Activated CD8-positive, alpha-beta T cell treated with anti-CD3 and anti-CD28 coated beads for 36 hours (primary cell): ENCODE measurements at places on chromosomes 2 and 18. TPM values are rescaled to one million over a fixed set of nuclear protein-coding genes. Genes with fewer than 3 reads are reported as not detected.

Gene PAX3
- total RNA-seq = not detected

Gene HMSD
- 1.4 TPM for total RNA-seq

Gene CPS1
- total RNA-seq = 3.2 TPM

Gene AFF3
- 3.5 TPM for total RNA-seq

Gene RAX
- not detected for total RNA-seq

Gene TTC39C
- 37.9 TPM for total RNA-seq

Gene ADRA2B
- 0.29 TPM for total RNA-seq

DNA sequence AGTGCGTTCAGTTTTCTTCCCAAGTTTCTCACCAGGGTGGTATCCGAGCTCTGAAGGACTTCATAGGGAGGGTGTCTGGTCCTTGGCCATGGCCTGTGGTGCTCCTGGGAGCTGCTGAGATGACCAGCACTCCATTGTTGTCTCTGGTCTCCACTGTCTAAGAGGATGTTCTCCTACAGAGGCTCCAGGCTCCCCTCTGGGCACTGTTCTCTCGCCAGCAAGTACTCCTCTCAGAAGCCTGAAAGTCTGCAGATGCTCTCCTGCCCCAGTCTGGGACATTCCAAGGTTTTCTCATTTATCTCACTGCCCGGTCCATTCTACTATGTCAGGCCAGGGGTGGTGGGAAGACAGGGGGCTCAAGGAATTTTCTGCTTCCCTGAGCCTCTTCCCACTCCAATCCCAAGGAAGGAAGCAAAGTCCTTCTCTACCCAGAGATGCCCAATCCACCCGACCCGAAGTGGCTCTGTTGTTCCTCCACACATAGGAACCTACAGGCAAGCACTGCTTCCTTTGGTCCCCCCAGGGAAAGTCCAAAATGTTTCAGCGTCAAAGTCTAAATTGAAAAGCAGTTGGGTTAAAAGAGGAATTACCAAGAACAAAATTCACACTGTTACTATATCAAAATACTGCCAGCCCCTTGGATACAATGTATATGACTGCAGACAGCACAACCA is 110.5 kb downstream of the GYPC start:
- peaks cover 46% of the 10 kb centered on the region for H3K4me1 ChIP-seq
- H3K36me3 ChIP-seq = no peaks in the 10 kb centered on the region
- no peak overlapping the region for H3K4me3 ChIP-seq
- H3K27ac ChIP-seq = no peak overlapping the region
- H3K27me3 ChIP-seq = no peaks in the 10 kb centered on the region
- no peak for DNase-seq

DNA sequence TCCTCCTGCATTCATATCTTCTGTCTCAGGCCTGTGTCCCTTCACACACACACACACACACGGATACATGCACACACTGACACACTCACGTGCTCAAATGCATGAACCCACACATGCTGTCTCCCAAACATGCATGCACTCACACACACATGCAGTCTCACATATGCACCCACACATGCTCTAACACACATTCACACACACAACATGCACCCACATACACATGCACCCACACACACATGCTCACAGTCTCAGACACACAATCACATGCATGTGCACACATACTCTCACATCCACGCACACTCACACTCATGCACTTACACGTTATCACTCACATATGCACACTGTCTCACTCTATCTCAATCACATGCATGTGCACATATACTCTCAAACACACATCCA is 1.9 kb upstream of the CD226 start:
- H3K36me3 ChIP-seq = peaks cover 41% of the 10 kb centered on the region
- DNase-seq = no peak
- peaks cover 36% of the 10 kb centered on the region for H3K4me1 ChIP-seq
- H3K27me3 ChIP-seq = no peaks in the 10 kb centered on the region

DNA sequence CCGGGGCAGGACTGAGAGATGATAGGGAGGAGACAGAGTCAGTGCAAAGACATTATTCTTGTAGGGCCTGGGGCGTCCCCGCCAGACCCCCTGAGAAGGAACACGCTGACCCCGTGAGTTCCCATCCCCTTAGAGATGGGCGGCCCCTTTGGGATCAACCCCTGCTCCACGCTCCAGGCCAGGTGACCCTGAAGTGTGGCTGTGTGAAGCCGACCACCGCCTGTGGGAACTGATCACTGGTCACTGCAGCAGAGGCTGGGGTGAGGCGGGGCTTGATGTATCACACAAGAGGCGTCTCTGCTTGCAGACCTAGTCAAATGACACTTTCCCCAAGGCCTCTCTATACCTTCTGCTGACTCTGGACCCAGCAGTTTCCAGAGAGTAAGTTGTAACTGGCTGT is 157.4 kb upstream of the TWIST2 start:
- H3K4me3 ChIP-seq = no peak overlapping the region
- no peaks in the 10 kb centered on the region for H3K36me3 ChIP-seq
- H3K4me1 ChIP-seq = no peaks in the 10 kb centered on the region
- H3K27me3 ChIP-seq = peaks cover 16% of the 10 kb centered on the region

GRCh38 chr18:58895385-58895784 is 30.7 kb downstream of the ZNF532 start:
- peaks cover 13% of the 10 kb centered on the region for H3K4me1 ChIP-seq
- H3K36me3 ChIP-seq = no peaks in the 10 kb centered on the region
- no peak overlapping the region for H3K4me3 ChIP-seq
- no peak for DNase-seq
- peaks cover 5% of the 10 kb centered on the region for H3K27me3 ChIP-seq
- no peak overlapping the region for H3K27ac ChIP-seq

DNA sequence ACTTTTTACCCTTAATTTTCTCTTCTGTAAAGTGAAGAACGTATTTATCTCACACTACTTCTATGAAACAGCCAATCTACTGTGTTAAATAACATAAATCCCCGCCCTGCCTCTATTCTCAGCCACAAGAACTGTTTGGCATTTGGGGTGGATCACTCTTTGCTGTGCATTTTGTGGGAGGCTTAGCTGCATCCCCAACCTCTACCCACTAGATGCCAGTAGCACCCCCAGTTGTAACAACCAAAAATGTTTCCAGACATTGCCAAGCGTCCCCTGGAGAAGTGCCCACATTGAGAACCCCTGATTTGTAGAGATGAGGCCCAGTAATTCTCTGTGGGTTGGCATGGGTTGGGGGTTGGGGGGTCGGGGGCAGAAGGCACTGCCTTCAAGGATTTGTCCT is 94.7 kb upstream of the BOD1L2 start:
- no peaks in the 10 kb centered on the region for H3K36me3 ChIP-seq
- H3K4me1 ChIP-seq = no peaks in the 10 kb centered on the region
- no peak overlapping the region for H3K27ac ChIP-seq

DNA sequence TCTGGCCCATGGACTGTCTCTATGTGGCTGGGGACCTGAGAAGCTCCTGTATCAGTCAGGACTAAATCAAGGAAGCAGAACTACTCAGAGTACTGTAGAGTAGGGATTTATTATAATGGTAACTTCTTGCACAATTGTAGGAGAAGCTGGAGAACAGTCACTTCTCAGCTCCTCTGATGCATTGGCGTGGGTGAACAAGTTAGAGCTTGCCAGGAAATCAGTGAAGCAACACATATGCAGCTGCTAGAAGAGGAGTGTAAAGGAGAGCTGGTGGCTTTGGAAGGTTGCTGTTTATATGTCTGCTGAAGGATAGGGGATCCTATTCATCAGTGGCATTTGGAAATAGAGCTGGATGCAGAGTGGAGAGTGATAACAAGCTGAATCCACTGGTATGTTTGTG is 215.5 kb upstream of the CWC22 start:
- no peaks in the 10 kb centered on the region for H3K36me3 ChIP-seq
- no peak overlapping the region for H3K4me3 ChIP-seq
- peaks cover 1% of the 10 kb centered on the region for H3K27me3 ChIP-seq
- H3K27ac ChIP-seq = no peak overlapping the region
- H3K4me1 ChIP-seq = no peaks in the 10 kb centered on the region

DNA sequence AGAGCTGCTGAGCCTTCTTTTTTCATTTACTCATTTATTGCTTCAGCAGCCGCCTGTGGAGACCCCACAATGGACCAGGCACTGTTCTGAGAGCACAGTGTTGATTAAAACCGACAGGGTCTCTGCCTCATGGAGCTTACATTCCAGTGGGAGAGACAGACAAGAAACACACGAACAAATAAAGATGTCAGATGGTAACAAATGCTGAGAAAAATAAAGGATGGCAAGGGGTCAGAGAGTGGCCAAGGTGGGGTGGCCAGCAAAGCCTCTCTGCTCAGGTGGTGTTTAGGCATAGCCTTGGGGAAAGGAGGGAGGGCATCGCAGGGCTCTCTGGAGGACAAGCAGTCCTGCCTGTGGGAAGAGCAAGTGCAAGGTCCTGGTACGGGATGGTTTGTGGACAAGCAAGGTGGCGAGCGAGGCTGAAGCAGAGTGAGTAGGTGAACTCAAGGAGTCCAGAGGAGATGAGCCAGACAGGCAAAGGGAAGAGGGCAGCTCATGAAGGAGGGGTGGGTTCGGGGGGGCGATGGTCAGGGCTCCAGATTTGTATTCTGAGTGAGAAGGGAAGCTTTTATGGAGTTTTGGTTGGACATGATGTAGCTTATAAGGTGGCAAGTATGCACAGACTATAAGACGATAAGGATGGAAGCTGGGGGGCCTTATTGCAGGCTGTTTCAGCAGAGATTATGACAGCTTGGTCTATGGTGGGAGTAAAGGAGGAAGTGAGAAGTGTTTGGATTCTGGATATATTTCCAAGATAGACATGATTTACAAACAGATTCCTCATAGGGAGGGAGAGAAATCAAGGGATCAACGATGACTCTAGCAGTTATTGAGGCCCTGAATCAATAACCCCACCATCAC is 8.8 kb upstream of the ITGB6 start:
- no peak overlapping the region for H3K27ac ChIP-seq
- no peak for DNase-seq
- H3K27me3 ChIP-seq = peaks cover 4% of the 10 kb centered on the region
- no peaks in the 10 kb centered on the region for H3K36me3 ChIP-seq
- peaks cover 32% of the 10 kb centered on the region for H3K4me1 ChIP-seq

DNA sequence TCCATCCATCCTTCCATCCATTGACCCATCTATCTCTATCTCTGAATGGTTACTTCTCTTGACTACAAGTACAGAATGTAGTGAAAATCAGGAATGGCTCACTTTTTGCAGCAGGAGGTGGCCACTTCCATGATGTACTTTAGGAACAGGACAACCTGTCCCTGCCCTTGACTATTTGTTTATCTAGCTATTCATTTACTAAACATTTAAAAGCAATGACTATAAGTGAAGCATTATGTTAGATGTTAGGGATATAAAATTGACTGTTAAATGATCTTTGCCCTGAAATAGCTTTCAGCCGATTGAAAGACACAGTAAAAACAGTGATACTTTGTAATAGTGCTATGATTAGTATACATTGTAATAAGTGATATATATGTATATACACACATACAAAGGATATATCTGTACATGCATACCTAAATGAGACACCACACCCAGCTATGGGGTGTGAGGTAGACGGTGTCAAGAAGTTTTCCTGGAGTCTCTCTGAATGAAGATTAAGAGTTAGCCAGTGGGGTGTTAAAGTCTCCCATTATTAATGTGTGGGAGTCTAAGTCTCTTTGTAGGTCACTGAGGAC is 68.5 kb downstream of the C18orf54 start:
- H3K4me3 ChIP-seq = no peak overlapping the region
- DNase-seq = no peak
- H3K27me3 ChIP-seq = peaks cover 4% of the 10 kb centered on the region
- H3K36me3 ChIP-seq = no peaks in the 10 kb centered on the region
- H3K27ac ChIP-seq = no peak overlapping the region

DNA sequence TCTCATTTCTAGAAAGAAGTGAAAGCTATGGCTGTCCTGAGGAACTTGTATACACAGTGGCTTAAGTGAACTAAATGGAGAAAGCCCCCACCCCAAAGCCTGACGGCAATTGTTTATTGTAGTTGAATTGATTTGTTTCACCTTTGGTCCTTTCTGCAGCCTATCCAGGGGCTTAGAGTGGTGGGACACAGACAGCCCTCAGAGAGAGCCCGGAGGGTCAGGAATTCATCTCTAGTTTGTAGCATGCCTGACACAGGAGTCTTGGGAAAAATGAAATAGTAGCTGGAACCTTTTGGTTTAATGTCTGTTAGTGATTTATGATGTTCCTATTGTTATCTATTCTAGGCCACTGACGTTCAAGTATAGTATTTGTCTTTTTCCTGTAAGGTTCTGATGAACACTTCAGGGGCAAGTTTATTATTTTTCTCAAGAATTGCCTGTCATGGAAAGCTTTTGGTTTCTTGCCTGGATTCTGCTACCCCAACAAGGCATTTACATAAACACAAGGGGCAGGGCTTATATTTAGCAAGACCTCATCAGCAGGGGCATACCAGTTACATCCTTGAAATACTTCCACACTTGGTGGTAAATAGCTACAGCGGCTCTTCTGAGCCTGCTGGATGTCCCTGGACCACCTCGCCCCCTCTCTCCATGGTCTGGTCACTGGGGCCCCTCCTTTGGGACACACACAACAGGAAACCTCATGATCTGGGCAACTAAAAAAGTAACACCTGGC is 44.4 kb downstream of the KCNE4 start:
- no peak overlapping the region for H3K4me3 ChIP-seq
- no peaks in the 10 kb centered on the region for H3K36me3 ChIP-seq
- H3K4me1 ChIP-seq = no peaks in the 10 kb centered on the region
- H3K27me3 ChIP-seq = peaks cover 2% of the 10 kb centered on the region
- H3K27ac ChIP-seq = no peak overlapping the region

- no peak overlapping the region for H3K4me3 ChIP-seq
- no peak for DNase-seq
- no peaks in the 10 kb centered on the region for H3K4me1 ChIP-seq
- no peak overlapping the region for H3K27ac ChIP-seq
Observed at GRCh38 chr18:49704334-49704733, 109.0 kb downstream of the ACAA2 start.

DNA sequence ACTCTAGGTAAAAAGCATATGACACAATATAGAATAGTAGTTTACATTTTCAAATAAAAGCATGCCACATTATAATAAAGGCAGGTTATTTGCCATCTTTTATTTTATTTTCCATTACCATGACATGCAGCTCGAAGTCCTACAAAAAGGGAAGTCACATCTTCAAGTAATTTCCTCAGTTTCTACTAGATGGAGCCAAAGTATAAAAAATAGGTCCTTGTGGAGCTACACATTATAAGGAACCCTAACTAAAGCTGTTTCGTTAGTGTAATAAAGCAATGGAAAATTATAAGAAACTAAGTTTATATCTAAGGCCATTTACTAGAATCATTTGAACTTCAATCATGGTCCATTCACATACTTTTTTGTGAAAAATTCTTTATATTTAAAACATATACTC is 674.5 kb downstream of the KCNJ3 start:
- DNase-seq = no peak
- no peaks in the 10 kb centered on the region for H3K27me3 ChIP-seq
- H3K27ac ChIP-seq = no peak overlapping the region
- no peak overlapping the region for H3K4me3 ChIP-seq

- H3K4me3 ChIP-seq = no peak overlapping the region
- no peaks in the 10 kb centered on the region for H3K4me1 ChIP-seq
- no peaks in the 10 kb centered on the region for H3K36me3 ChIP-seq
- no peaks in the 10 kb centered on the region for H3K27me3 ChIP-seq
- no peak for DNase-seq
Observed at GRCh38 chr2:150167711-150168110, 319.8 kb downstream of the RND3 start.
